ENCODE measurements at places on chromosomes 2 and 18.

- DNase-seq = no peak
Measured at GRCh38 chr18:61589724-61590065, 256.5 kb downstream of the CDH20 start.

DNA sequence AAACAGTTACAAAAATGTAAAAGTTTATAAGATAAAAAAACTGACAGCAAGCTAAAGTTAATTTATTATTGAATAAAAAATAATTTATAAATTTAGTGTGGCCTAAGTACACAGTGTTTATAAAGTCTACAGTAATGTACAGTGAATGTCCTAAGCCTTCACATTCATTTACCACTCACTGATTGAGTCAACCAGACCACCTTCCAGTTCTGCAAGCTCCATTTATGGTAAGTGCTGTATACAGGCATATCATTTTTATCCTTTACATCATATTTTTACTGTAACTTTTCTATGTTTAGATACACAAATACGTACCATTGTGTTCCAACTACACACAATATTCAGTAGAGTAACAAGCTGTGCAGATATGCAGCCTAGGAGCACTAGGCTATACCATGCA lies 184.2 kb upstream of the LRATD1 start:
- DNase-seq = no peak

GRCh38 chr2:26400723-26401122 lies 997 bp upstream of the DRC1 start:
- DNase-seq = no peak

GRCh38 chr18:59820663-59821062 lies 79.1 kb upstream of the PMAIP1 start:
- DNase-seq = no peak

- DNase-seq = no peak
Measured at GRCh38 chr2:23993736-23994269, 16.1 kb upstream of the MFSD2B start.

- no peak for DNase-seq
Measured at GRCh38 chr2:137223722-137224121, 458.4 kb downstream of the THSD7B start.

GRCh38 chr2:220221992-220222391 lies 594.6 kb downstream of the SLC4A3 start:
- DNase-seq = no peak

- no peak for DNase-seq
Measured at GRCh38 chr2:230863442-230864121, 1.2 kb upstream of the ITM2C start.

DNA sequence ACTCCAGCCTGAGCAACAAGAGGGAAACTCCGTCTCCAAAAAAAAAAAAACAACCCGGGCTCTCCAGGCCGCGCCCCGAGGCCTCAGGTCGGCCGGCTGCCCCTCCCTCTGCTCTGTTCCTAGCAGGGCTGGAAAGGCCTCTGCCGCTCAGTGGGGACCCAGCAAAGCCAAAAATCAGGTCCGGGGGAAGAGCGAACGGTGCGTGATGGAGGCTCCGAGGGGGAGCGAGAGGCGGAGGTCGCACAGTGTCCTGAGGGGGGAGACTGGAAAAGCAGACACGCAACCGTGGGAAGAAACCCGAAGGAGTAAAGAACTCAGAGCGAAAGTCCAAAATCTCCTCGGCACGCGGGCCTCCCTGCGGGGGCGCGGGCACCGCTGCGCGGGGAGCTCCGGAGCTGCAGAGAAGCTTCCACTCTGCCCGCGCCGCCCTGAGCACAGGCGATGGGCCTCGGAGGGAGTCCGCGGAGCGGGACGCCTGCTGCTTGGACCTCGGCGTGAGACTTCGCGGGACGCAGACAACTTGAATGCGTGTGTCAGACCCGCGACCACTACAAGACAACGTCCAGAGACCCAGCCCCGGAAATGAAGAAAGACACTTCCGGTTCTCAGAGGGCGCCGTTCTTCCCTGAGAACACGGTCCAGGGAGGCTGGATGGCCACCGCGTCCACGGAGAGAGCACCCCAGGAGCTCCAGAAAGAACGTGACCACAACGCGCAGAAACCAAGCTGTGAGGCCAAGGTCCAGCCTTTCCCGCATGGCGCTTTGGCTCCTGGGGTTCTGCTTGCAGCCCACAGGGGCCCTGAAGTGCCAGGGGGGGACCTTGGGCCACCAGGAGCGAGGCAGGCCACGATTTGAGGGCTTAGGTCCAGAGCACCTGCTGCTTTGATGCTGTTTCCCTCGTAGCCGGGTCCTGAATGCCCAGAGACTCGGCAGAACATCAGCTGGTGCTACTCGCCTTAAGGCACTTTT lies 219.8 kb downstream of the DPP10 start:
- DNase-seq = no peak

- DNase-seq = no peak
Measured at GRCh38 chr2:134336352-134336751, 82.5 kb downstream of the MGAT5 start.

- no peak for DNase-seq
Measured at GRCh38 chr2:42874949-42875801, 82.8 kb upstream of the HAAO start.

DNA sequence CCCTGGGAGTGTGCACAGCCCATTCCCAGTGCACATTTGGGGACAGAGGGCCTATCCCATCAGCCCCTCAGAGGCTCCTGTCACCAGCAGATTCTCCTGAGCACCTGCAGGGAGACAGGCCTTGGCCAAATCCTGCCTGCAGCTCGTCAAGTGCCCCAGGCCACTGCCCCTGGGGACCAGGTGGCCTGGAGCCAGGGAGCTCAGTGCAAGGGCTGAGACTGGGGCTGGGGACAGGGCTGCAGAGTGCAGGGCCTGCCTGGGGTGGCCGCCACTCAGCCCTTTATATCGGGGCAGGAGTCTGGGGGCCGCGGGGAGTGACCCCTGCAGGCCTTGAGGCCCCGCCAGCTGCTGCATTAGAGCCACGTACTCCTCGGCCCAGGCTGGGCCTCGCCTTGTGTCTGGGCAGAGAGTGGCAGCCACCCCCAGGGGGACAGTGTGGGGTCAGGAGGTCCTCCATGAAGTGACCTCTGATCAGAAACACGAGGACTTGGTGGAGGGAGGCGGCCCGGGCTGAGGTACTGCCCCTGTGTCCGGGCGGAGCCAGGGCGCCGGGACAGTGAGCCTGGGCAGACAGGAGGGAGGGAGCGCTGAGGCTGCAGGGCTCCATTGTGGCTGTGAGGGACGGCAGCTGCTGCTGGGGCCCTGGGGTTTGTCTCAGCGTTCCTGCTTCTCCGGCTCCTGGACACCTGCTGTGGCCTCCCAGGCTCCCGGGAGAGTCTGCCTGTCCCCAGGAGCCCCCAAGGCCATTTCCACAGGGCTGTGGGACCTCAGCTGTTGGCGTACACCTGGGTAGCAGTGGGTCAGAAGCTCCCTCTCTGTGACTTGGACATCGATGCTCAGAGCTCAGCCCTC lies 24.2 kb downstream of the GPC1 start:
- no peak for DNase-seq

DNA sequence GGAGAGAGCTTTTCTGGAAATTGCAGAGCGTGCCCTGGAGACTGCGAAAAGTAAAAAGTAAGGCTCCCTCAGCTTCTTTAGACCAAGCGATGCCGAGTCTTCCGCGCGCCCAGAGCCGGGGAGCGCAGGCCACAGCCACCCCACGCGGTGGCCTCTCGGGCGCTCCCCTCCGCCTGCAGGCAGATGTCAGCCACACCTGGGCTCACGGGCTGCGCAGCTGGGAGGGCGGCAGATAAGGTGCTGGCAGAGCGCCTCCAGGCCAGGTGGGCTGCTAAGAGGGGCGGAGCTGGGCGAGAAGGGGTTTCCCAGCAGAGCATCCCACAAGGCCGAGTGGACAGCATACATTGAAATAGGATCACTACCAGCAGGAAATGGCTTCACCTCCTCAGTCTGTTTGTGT lies 81.7 kb downstream of the ARHGEF4 start:
- no peak for DNase-seq

DNA sequence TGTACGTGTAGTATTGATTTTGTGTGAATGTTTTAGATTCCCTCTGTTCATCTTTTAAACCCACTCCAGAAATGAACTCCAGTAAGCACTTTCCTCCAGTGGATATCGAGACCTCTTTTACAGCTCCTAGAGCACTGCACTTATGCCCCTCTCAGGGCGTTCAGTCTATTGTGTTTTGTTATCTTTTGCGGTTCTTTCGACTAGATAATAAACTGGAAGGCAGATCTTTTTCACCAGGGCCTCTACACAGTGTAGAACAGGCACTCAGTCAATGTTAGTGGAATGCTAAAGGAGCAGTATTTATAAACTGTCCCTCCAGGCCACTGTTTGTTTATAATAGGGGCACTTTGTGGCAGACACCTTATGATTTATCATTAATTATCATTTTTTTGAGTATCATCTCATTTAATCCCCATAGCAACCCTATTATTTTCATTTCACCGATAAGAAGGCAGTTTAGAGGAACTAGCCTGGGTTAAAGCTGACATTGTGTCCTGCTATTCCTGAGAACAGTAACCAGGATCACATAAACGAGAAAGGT lies 742 bp upstream of the SOS1 start:
- no peak for DNase-seq

GRCh38 chr2:31877008-31877407 lies 133.8 kb downstream of the MEMO1 start:
- DNase-seq = no peak

DNA sequence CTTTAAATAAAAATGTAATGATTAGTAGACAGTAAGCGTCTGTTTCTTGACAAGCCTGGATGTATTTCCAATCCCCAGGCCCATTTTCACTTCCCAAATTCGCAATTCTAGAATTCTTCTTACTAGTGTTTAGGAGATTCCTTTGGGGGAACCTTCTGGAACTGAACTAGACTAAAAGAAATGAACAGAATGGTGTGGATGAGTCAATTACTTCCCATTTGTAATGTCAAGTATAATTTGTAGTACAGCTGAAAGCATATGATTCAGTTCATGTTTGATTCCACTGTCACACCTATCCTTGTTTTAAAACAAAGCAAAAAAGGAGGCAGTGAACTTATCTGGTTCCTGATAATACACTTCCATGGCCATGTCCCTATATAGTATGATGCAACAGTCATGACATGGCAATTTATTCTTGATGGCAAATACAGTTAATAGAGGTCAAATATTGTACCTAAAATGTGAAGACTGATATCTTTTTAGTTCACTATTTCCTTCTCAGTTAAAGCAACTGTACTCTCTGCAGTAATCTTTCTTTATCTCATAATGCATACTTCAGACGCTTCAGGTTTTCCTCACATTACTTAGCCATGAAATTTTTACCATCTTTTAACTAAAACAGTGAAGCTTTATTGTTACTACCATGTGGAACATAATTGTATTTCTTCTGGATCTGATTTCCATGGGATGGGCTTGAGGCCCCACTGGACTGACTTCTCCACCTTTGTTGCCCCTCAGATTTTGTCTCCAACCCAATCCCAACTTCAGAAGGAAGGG lies 2.0 kb downstream of the IDH1 start:
- DNase-seq = no peak

DNA sequence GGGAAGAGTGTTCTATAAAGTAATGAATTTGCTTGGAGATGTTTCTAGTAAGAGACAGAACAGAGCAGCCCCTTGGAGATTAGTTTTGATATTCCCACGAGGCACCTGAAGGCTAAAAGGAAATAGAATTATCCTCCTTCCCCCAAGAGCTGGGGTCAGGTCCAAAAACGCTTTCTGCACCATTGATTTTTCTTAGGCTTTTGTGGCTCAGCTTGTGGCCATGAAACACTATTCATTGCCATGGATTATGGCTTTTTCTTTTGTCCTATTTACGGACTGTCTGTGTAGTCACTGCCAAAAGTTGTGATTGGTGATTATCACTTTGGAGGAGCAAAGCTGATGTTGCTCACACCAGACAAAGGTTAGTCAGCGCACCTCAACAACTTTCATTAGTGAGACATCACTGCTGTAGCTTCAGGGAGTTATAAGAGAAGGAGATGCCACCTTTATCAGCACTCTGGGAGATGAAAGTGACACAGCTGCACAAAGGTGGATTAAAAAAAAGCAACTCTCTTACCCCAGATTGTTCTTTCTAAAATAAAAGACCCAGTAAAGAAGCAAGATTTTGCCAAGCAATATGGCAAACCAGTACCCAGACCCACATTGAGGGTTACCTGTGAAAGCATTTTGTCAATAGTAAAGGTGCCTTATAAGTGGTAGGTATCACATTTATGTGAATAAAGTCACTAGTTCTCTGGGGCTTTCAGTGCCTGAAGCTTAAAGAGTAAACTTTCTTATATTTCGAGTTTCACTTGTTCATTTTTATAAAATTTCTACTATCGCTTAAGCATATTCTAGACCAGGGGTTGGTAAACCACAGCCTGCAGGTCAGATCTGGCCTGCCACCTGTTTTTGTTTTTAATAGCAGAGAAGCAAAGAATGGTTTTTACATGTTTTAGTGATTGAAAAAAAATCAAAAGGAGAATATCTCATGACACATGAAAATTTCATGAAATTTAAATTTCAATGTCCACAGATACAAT lies 10.6 kb downstream of the CXCR4 start:
- no peak for DNase-seq

GRCh38 chr2:104476075-104476474 lies 377.8 kb upstream of the POU3F3 start:
- no peak for DNase-seq

DNA sequence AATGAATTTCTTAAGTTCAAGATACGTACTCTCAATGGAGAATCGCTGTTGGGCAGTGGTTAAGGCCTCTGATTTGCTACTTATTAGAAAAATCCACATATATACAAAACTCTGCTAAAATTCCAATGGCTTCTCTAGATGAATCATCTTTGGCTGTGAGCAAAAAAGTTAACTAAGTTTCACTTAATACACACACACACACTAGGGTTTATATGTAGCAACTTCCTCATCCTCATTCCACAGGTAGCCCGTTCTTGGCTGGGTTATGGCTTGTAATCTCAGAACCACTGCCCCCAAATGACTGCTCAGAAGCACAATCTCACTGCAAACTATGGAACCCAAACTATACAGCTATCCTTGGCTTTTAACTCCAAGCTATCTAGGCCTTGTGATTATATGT lies 99.7 kb downstream of the SMAD2 start:
- no peak for DNase-seq

DNA sequence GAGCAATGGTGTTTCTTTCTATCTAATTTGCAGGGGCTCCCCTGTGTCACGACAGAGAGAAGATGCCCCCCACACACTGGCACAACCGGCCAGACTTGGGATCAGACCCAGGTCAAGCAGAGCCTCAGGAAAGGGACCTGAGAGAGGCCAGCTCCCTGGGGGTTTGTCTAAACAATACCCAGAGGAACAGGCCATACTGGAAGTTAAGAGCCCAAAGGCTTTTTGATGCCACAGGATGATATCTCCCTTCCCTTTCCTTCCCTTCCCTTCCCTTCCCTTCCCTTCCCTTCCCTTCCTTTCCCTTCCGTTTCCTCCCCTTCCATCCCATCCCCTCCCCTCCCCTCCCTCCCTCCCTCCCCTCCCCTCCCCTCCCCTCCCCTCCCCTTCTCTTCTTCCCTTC lies 139.2 kb downstream of the ARL4C start:
- DNase-seq = no peak
